ENCODE measurements at places on chromosomes 2 and 18. TPM values are rescaled to one million over a fixed set of nuclear protein-coding genes. Genes with fewer than 3 reads are reported as not detected.

Gene STAT4
- total RNA-seq: 0.31 TPM

Gene ZNF804A
- total RNA-seq: 0.25 TPM

Gene HAUS1
- 23.1 TPM for total RNA-seq

Gene ANKRD23
- total RNA-seq: 1.9 TPM

Gene RAX
- total RNA-seq: not detected

Gene IFIH1
- 5.5 TPM for total RNA-seq

Gene IL36G
- not detected for total RNA-seq

Gene MALL
- total RNA-seq: 44.5 TPM

Gene ABCG5
- under 0.01 TPM for total RNA-seq

Gene CCDC74A
- 7.3 TPM for total RNA-seq

Gene ARHGAP28
- total RNA-seq: 5.1 TPM

Gene DDX18
- 35.1 TPM for total RNA-seq

Gene LIMS4
- total RNA-seq: 12.4 TPM

Gene UGT1A4
- not detected for total RNA-seq

Gene TNP1
- total RNA-seq: not detected

Gene LOXHD1
- total RNA-seq: not detected

Gene CD8B2
- not detected for total RNA-seq

Gene TLX2
- 0.06 TPM for total RNA-seq

Gene WBP1
- total RNA-seq: 57.9 TPM

Gene ACADL
- 0.26 TPM for total RNA-seq

Gene CHRND
- not detected for total RNA-seq

Gene SKA1
- 8.0 TPM for total RNA-seq

Gene PSMA8
- not detected for total RNA-seq

Gene SIX3
- total RNA-seq: not detected

Gene KIAA2012
- not detected for total RNA-seq

Gene SLC4A3
- total RNA-seq: 0.40 TPM

Gene VAMP5
- 71.1 TPM for total RNA-seq

Gene ADAM23
- total RNA-seq: 7.7 TPM

Measured in aortic smooth muscle cell (primary cell).